ENCODE measurements at places on chromosomes 16 and 17. TPM values are rescaled to one million over a fixed set of nuclear protein-coding genes. Genes with fewer than 3 reads are reported as not detected.

MAP2K6 gene
- total RNA-seq: 32.3 TPM

ITGAX gene
- 2.2 TPM for total RNA-seq

CCDC200 gene
- not detected for total RNA-seq

CPHXL2 gene
- total RNA-seq: not detected

FOXF1 gene
- total RNA-seq: 28.9 TPM

All from urinary bladder (tissue), 4 donors.